ENCODE measurements at places on chromosomes 11 and 22.

GRCh38 chr11:100932474-100933100 is 197.0 kb downstream of the PGR start:
- DNase-seq, result no peak

- DNase-seq, result no peak
Measured at GRCh38 chr11:132125988-132126871, 755.8 kb downstream of the NTM start.

DNA sequence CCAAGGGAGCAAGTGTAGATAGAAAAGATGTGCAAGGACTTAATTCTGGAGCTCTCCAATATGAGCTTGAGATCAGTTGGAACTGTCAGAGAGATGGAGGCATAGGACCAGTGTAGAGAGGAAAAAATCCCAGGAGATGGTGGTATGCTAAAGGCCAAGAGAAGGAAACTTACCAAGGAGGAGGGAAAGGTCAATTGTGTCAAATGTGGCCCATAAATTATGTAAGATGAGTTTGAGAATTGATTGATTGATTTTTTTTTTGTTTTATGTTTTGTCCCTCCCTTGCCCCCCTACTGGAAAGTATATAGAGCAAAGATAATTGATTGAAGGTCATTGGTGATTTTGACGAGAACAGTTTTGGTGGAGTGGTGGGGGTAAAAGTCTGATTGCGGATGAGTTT is 2.8 kb upstream of the USP2 start:
- no peak for DNase-seq

GRCh38 chr11:44608991-44609782 is 43.7 kb downstream of the CD82 start:
- DNase-seq, result no peak

- no peak for DNase-seq
Measured at GRCh38 chr22:40193429-40194421, 16.0 kb downstream of the TNRC6B start.
